ENCODE measurements at places on chromosomes 1 and 21.

DNA sequence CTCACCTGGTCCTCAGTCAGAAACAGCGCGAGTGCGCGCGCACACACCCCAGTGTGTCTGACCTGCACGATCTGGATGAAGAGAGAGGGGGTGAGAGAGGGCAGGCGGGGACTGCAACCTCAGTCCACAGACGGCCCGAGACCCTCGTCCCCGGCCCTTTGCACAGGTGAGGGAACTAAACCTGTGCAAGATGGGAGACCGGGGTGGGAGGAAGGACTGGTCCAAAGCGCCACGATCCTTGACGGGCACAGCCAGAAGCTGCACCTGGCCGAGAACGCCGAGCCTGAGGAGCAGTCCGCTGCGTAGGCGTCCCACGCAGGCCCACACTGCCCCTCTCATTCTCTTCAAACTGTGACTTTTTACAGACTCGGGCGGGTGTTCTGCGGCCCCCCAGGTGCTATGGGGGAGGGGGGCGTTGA is 519 bp upstream of the IQCC start:
- no peak for DNase-seq

- no peak for DNase-seq
Observed at GRCh38 chr1:110916669-110917306, 43.8 kb downstream of the CD53 start.

- DNase-seq: no peak
Observed at GRCh38 chr1:203204756-203205155, 18.3 kb upstream of the CHI3L1 start.

GRCh38 chr1:81463936-81464837 is 336.5 kb upstream of the ADGRL2 start:
- no peak for DNase-seq

DNA sequence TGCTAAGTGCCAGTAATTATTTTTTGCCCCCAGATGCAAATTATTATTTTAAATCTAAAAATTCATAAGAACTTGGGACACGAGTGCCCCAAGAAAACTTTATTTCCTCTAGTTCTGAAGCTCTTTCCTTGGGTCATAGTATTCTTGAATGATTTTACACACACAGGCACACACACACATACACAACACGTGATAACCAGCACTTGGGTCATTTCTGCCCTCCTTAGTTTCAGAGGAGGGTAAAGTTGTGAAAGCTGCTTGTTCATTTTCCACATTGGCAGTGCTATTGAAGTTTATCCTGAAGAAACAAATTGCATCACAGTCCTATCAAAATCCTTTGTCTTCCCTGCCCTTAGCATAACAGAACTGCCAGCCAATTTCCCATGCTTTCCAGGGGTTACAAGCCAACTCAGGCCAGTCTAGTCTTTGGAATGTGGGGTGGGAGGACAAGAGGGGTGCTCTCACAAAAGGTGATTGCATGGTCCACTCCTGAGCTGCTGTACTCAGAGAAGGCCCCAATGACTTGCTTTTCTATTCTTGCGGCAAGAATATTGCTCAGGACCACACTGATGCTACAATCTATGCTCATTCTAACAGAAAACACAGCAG is 98.5 kb upstream of the POGK start:
- no peak for DNase-seq
